ENCODE measurements at places on chromosomes 2 and 18.

- DNase-seq, result no peak
Observed at GRCh38 chr18:46366201-46366600, 262.0 kb downstream of the HAUS1 start.

GRCh38 chr2:161355983-161356382 lies 47.8 kb downstream of the PSMD14 start:
- DNase-seq, result no peak

GRCh38 chr2:29033172-29033571 lies 41.2 kb downstream of the PCARE start:
- DNase-seq, result peak; percentile 39

DNA sequence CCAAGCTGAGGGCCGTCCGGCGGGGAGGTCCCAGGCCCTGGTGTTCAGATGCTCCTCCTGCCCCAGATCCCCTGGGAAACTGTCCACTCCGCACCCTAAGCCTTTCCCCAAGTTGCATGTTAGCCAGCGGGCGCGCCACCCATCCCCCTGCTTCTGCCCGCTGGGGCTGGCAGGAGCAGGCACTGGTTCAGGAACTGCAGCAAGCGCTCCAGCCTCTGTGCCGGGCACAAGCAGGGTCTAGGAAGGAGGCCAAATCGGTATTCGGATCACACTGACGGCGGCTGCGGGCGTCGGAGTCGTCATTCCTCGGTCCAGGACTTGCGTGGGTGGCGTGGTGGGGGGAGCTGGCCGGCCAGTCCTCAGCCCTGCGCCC lies 53.7 kb downstream of the FAM168B start:
- no peak for DNase-seq

DNA sequence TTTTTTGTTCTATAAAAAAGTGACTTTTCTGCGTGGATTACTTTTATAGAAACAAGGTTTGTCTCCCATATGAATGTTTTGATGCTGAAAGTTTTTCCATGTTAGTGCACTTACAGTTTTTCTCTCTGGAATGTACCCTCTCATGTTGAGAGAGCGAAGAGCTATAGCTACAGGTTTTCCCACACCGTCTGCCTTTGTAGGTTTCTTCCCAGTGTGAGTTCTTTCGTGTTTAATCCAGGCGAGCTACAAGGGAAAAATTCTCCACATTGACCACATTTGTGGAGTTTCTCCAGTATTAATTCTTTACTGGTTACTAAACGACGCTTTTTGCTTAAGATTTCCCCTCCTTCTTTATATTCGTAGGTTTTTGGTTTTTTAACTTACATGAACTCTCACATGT lies 85.1 kb downstream of the ACSL3 start:
- no peak for DNase-seq

GRCh38 chr18:63683152-63683551 lies 19.6 kb upstream of the SERPINB11 start:
- no peak for DNase-seq

DNA sequence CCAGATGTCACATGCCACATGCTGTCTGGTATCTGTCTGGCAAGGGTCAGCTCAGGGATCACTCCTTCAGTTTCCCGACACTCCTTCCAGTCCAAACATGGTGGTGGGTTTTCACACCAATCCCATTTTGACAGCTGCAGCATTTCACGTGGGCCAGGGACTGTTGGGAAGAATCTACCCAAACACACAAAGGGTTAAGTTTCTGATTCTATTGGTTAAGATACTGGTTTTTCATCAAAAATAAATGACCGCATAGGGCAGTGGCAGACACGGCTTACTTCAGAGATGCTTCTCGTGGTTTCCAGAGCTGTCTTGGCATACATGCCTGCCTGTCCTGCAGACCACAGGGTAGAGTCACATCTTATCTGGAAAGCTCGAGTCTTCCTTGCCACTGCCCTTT lies 79.7 kb downstream of the PSMG2 start:
- no peak for DNase-seq

DNA sequence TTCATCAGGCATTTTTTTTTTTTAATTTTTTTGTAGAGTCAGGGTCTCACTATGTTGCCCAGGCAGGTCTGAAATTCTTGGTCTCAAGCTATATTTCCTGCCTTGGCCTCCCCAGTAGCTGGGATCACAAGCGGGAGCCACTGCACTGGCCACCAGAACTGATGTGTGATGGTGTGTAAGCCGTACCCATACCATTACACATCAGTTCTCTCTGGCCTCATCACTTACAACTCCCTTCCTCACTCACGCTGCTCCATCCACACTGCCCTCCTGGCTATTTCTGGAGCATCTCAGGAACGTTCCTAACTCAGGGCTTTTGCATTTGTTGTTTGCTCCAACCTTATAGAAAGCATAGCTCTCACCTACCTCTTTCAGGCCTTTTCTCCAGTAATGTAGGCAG lies 834.5 kb upstream of the ID2 start:
- DNase-seq, result no peak

DNA sequence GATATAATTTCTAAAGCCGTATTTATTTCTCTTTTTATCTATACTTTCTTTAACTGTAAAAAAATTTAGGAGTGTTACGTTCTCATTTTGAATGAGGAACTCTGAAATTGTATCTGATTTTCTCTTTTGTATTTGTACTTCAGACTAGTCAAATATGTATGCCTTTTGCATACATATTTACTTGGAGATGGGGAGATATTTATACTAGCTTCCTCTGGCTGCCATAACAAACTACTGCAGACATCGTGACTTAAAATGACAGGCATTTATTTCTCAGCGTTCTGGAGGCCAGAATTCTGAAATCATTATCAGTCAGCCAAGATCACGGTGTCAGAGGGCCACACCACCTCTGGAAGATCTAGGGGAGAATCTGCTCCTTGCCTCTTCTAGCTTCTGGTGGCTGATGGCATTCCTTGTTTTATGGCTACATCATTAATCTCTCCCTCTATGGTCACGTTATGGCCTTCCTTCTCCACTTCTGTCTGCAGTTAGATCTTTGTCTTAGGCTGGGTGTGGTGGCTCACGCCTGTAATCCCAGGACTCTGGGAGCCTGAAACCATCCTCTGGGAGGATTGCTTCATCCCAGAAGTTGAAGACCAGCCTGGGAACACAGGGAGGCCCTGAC lies 8.2 kb downstream of the LCLAT1 start:
- DNase-seq, result no peak

- DNase-seq, result no peak
Observed at GRCh38 chr2:39719317-39719716, 53.6 kb downstream of the TMEM178A start.

- no peak for DNase-seq
Observed at GRCh38 chr18:76886112-76886511, 63.8 kb downstream of the ZNF236 start.

- no peak for DNase-seq
Observed at GRCh38 chr2:188878716-188879115, 95.5 kb upstream of the COL3A1 start.

DNA sequence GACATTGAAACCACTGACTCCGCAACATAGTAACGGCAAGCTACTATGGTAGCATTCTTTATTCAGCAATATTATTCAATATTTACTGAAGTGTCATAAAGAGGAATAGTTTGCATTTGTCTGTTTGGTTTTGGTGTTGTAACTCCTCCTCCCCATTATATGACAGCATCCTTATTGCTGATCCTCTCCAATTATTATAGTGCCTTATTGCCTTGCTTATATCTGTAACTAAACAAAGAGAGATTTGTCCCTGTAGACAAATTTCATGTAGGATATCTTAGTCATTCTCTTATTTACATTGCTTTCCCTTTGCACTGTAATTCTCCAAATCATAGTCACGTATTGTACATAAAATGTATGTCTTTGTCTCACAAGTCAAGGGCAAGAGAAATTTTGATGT lies 1041.2 kb upstream of the ZEB2 start:
- no peak for DNase-seq

DNA sequence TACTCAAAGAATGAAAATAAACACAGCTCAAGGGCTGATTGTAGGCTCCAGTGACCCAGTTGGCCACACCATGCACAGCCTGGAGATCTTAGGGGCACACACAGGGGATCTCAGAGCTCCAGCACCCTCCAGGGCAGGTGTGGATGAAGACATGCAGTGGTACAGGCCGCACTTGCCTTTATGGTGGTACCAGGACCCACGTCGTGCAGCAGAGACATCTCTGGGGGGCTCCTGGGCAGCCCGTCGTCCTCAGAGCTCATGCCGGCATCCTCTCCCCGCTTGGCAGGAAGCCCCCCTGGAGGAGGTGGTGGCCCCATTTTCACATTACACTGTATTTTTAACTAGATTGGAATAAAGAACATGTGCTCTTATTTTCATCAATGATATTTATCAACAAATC lies 101.2 kb upstream of the MGAT4A start:
- no peak for DNase-seq

- DNase-seq, result no peak
Observed at GRCh38 chr2:107737756-107738155, 88.9 kb upstream of the RGPD4 start.

DNA sequence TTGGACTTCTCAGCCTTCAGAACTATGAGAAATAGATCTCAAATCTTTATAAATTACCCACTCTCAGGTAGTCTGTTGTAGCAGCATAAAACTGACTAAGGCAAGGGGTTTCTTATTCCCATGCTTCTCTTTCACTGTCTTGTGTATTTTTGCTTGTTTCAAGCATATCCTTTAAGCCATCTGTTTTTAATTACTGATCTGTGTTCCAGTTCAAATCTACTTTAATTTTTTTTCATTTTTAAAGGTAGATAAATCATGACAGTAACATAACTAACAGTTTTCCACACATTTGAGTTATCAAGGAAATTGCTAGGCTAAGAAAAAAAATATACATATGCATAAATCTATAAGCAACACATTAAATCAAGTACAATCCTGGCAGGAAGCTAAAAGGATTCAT lies 317.9 kb upstream of the TNP1 start:
- DNase-seq, result no peak

DNA sequence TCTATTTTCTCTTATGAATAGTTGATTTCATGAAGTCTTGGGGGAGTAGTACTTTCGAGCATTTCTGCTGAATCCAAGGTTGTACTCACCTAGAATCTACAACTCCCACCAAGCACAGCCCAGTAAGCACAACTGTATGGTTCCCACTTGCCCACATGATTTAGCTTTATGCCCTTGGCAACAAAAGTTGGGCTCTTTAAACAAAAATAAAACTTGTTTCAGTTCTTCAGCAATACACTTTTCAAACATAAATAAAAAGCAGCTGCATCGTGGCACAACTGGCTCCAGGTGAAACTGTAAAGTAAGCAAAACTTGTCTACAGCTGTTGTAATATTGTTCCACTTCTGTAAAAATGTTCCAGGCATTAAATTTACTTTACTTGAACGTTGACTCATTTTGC lies 99.8 kb upstream of the FSIP2 start:
- DNase-seq, result no peak

DNA sequence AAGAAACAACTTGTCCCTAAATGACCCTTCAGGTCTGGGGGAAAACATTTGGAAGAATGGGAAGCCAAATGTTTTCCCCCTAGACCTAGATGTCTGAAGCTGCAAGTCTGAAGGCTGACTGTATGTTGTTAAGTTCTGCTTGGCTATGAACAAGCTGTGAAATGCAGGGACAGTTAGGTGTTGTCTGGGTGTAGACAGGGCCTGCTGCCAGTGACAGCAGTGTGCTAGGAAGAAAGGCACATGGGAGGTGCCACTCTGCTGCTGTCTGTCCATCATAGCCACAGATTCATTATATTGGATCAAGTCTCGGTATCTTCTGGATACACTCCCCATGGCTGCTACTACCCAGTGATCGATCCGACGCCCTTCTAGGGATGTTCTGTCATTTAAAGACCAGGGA lies 265.9 kb upstream of the PXDN start:
- no peak for DNase-seq

DNA sequence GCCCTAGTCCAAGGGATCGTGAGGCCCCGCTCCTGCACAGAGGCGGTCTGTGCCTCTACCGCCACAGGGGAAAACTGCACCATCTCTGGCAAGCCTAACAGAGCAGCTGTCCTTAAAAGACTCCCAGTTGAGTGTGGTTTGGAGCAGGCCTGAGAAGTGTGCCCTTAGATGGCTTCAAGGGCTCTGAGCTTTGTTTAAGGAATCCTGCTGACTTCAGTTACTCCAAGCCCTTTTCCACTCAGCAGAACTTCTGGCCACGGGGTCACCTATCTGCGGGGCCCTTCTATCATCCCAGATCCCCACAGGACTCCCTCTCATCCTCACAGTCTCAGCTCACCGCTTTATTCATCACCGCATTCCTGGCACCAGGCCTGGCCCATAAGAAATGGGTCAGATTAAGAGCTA lies 131.5 kb downstream of the CCDC74A start:
- DNase-seq, result no peak

DNA sequence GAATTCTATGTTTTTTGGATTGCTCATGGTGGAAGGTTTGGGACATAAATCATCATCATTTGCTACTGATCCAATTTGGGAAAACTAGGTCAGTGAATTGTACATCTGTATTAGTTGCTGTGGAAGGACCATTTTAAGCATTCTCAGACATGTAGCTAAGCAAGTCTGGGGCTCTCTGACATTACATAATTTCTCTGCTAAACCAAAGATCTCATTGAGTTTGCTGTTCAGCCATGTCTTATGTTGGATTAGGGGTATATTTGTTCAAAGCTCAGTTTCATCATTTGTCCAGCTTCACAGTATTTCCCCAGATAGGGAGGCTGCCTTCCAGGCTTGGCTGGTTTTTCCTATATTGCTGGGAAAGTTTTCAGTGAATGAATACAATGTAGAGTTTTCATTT lies 399.7 kb downstream of the MTX2 start:
- no peak for DNase-seq

DNA sequence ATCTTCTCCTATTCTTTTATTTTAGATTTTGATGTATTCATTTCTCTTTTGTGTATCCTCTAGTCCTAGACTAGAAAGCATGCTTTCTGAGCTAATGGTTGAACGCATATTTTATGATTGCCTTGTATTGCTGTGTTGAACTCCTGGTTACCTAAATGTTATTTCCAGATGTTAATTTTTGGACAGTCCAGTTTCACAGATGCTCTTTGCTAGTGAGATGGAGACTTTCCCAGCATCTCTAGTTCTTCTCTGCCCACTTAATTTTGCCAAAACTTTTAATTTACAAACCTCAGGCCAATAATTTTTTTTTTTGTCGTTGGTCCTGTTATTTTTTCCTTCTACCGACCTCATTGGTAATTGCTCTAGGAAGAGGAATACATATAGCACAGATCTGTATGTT lies 153.2 kb downstream of the HAUS1 start:
- no peak for DNase-seq

DNA sequence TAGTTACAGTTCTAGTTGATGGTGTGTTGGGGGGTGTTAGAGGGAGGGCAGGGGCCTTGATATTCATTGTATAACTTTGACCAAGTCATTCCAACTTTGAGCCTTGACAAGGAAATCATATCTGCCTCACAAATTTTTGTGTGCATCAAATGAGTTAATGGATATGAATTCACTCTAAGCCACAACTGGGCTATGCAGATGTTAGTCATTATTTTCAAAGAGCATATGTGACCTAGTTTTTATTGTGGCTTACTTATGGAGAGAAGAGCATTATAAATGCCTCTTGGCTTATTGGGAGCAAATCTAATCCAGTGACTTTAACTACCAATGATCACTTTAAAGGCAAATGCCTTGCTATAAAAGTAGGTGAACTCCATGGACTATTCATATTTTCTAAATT lies 250.2 kb downstream of the LPIN1 start:
- no peak for DNase-seq

DNA sequence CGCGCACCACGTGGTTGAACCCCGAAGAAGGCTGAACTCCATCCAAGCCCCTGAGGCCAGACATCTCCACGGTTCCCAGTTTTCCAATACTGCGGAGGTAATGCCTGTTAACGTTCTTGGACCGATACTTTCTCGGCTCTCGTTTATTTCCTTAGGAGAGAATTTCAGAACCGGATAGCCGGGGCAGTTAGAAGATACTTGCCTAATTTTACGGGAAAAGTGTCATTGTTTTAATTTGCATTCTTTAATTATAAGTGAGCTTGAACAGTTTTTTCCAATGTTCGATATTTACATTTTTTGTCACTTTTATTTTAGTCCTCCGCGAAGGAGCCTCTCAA lies 10.2 kb upstream of the KCNG2 start:
- DNase-seq, result no peak
